ENCODE measurements at places on chromosomes 3 and 15.

- no peak for DNase-seq
Measured at GRCh38 chr3:188624828-188625227, 470.9 kb downstream of the LPP start.

- no peak for DNase-seq
Measured at GRCh38 chr3:119642746-119643473, 17.5 kb downstream of the POPDC2 start.

- DNase-seq = no peak
Measured at GRCh38 chr3:100009276-100010086, 104.8 kb downstream of the FILIP1L start.

DNA sequence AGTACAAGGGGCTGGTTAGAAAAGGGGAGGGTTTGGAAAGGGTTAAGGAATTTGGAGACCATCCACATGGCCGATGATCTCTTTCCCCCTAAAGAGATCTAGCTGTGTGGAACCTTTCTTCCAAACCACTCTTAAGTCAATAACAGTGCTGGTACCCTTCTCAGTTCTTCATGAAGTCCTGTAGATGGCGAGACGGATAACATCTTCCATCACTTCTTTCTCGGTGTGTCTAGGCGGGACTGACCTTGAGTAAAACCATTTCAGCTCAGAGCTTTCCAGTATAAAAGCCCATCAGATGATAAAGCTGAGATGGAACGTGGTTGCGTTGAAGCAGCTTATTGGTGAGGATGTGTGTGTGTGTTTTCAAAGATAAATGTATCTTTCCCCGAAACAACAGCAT lies 151.5 kb upstream of the BHLHE40 start:
- DNase-seq = no peak

DNA sequence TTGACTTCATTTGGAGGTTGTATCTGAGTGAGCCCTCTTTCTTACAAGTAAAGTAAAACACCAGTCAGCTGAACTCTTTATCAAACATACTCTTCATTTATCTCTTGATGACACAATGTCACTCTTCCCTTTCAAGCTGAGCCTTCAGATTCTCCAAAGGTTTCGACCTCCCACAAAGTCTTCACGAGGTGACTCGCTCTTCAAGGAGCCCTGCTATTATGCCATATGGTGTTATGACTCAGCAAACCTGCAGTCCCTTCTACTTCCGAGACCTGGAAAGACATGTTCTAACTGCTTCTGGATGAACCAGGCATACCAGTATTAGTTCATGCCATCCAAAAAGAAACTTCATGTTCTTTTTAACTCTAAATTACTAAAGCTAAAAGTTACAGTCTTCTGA lies 23.1 kb downstream of the AADAC start:
- no peak for DNase-seq

DNA sequence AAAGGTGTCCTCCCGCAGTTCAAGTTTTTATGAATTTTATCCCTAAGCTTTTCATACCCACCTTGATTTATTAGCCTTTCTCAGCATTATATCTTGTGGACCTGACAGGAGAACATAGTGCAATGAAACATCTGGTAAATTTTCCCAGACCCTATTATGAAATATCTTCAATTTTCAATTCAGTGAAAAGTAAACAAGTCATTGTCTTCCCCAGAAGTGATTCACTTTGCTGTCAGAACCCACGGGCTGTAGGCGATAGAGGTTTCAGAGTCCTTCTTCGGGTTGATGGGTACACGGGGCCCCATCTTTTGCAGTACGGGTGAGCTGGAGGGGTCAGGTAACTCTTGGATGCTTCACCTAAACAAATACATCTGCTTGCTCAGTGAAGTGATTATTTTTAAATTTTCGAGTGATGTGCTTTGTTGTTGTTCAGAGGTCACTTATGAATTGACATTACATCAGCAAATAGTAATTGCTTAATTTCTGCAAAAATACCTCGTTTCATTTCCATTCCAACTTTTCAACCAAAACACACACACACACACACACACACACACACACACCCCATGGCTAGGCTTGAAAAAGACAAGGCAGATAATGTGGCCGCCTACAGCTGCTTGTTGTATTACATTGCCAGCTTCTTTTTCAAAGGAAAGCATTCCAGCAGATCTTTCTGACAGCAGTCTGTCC lies 102.9 kb downstream of the SEMA6D start:
- DNase-seq = no peak

DNA sequence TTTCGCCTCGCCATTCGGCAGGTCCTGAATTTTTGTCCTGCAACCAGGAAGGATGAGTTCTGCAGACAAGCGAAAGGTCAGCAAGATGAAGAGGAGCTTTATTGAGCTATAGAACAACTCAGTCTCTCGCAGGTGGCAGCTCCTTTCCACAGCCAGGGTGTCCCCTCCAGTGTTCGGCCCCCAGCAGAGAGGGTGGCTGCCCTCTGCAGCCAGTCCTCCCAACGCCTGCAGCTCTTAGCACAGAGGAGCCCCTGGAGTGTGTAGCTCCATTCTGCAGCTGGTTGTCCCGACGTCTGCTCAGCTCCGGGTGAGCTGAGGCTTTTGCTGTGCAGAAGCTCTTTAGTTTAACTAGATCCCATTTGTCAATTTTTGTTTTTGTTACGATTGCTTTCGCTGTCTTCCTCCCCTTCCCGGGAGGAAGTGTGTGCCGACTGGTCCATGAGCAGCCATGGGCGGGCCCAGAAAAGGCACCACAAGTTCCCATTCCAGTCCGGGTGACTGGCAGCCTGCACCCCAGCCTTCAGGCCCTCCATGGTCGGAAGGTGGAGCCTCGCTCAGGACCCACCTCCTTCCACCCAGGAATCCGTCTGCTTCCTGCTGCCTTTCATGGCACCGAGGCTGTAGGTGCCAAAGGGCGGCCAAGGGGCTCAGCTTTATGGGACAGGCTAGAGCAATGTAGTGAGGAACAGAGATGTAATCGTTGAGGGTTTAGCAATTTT lies 497.8 kb upstream of the CNTN4 start:
- no peak for DNase-seq

DNA sequence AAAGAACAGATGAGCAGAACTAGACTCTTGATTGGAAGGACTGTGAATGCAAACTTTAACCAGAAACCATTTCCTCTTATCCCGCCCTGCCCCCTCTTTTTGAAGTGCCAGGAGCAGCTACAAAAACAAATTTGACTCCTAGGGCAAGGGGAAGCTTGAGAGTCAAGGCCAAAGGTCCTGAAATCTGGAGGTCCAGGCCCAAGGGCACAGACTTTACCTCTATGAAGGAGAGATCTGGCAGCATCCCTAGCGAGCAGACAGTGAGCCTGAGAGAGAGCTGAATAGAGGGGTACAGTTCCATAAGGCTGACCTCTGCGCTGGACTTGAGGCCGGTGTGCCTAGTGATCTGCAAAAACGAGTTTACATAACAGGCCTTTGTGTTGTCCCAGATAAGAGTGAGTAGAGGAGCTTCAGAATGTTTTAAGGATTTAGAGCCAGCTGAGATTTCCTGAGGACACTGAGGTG lies 5.1 kb downstream of the RAB43 start:
- no peak for DNase-seq

DNA sequence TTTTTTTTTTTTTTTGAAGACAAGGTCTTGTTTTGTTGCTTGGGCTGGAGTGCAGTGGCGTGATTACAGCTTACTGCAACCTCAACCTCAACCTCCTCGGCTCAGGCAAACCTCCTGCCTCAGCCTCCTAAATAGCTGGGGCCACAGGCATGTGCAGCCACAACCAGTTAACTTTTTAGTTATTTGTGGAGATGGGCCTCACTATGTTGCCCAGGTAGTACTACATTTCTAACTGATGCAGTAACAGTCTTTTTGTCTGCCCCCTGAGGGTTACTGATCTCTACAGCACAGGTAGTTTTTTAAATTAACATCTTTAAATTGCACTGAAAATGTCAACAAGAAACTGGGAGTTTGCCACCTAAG lies 3.4 kb upstream of the LMLN start:
- no peak for DNase-seq

DNA sequence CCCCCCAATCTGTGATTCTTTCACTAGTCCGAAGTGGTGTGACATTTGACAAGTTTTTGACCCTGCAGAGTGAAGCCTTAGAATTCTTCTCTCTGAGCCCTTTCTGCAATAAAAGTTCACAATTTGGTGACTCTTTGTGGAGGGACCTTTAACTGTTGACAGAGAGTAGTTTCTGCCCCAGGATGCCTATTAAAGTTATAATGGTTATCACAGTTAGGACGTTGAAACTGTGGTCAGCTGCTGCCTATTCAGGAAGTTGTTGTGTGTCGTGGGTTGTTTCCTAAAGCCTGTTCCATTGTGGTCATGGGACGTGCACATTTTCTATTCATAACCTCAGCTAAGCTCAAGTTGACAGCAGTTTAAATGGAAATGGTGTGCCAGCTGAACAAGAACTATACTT lies 274.5 kb downstream of the NEK10 start:
- no peak for DNase-seq

DNA sequence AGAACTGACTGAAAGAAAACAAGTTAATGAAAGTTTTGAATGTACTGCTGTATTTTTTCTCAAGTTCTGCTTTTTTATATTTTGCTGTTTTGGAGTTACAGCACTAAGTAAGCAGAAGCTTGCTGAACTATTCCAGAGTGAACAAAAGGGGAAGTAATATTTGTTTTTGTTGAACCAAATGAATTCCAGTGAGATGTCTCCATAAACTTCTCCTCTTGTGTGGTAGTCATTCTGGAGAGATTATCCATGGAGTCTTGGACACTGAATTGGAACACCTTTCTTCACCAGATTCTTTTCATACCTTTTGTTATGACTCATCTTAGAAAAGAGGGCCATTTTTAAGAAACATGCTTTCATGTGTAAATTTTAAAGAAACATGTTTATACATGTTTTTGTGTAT lies 8.8 kb downstream of the ANKUB1 start:
- no peak for DNase-seq

DNA sequence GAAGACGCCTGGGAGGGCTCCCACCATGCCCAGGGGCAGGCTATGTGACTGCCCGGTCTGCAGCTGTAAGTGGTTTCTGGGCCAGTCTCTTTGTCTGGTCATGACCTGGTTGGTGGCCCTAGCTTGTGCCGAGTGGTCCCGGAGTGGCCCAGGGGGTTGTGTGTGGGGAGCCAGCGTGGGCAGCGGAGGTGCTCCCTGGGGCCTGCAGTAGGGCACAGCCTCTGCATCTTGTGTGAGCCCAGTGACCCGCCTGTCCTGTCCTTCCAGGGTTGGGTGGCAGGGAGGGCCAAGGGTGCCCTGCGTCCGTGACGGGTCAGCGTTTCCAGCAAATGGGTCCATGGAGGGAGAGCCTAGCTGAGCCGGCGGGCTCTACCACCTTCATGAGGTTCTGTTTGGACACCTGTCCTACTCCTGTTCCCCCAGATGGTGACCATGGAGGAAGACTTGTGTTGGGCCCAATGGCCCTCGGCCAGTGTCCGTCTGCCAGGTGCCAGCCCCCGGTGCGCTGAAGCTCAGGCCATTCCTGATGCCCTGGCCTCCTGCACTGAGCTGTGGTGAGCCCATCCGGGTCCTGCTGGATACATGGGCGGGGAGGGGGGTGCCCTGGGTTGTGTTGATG lies 215.4 kb downstream of the SNRPN start:
- no peak for DNase-seq

DNA sequence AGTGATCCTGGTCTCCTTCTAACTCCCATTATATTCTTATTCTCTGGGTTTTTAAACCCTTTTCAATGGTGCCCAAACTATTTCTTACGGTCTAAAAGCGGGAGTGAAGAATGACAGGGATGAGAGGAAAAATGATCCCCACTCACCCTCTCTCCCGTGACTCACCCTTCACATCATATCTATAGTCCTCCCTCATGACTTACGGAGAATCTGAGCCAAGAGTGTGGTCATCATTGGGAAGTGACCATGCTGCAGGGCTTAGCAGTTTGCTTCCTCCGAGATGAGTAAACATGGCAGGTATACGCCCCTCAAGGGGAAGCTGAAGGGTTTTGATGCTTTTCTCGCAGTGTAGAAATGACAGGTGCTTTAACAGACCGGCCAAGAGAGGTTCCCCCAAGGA lies 274.0 kb downstream of the RYR3 start:
- DNase-seq = no peak

- no peak for DNase-seq
Measured at GRCh38 chr15:90360746-90361145, 8.7 kb downstream of the ZNF774 start.

DNA sequence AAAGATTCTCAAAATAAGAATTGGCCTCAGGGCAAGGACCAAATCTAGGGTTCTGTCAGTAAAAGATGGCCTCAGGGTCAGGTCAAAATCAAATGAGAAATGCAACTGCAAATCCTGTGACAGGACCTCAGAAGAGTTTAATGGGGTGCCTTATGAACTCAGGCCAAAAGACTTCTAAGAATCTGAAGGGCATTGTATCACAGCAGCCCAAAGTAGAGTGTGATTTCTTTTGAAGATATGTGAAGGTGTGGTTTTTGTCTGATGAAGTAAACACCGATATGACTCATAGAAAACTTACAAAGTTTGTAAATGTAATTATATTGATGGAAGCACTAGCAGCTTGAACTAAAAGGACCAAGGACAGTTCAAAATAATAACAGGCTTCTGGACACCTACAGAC lies 966.1 kb downstream of the AGBL1 start:
- DNase-seq = no peak

DNA sequence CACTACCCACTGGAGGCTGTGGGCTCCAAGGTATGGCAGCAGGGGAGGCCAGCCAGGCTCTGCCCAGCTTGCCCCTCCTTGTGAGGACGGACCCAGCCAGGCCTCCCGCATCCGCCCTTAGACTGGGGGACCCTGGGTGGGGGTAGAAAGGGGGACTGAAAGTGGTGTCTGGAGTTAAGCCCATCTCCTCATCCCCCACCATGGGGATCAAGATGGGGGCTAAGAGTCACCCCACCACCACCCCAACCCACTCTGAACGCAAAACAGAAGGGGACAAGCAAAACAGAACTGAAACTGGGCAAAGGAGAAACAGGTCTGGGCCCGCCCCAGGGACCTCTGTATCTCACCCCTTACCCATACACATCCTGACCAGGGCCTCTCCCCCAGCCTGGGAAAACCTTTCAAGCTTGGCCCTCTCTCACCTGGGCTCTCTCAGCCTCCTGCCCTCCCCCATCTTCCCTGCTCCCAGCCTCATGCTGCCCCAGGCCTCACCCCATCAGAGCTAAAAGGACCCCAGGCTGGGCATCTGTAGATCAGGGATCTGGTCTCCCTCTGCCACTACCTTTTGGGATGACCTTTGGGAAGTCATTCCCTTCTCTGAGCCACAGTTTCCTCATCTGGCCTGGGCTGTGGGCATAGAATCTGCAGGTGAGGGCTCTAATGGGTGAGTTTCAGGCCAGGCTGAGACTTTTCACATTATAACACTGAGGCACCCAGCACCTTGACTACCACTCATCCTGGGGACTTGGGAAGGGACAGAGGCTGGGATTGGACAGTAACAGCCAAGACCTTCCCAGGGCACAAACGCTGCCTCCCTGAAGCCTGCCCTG lies 30.0 kb upstream of the CYP11A1 start:
- no peak for DNase-seq

GRCh38 chr15:79222808-79223207 lies 59.7 kb upstream of the ANKRD34C start:
- DNase-seq = no peak

DNA sequence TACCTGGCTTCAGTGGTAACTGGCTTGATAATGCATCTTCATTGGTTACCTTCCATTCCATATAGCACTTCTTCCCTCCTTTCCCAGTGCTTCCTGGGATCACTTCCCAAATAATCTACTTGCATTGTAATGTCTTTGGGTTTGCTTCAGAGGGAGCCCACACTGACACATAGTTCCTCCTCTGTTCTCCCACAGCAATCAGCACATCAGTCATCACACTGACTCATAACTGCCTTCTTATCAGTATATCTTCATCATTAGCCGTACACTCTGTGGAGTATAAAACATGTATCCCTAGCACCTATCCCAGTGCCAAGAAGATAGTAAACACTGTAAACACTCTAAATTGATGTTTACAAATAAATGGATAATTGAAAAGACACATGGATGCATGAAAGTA lies 91.4 kb upstream of the SCN10A start:
- DNase-seq = no peak
